CD4-positive, alpha-beta T cell treated with Interleukin-1 beta for 1 hour (primary cell): ENCODE measurements at places on chromosomes 12 and 14.

DNA sequence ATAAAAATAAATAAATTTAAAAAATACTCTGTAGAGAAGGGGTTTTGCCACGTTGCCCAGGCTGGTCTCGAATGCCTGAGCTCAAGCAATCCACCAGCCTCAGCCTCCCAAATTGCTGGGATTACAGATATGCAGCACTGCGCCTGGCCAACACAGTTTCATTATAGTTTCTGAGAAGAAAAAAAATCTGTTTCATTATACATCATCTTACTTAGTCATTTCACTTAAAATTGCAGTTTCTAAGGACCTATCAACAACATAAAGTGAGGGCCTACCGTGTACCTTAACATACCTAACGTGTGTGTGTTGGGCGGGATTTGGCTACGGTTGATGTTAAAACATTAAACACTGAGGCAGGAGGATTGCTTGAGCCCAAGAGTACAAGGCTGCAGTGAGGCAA is 28.3 kb downstream of the P2RX2 start:
- no peak for DNase-seq

GRCh38 chr14:53093206-53093605 is 59.9 kb downstream of the DDHD1 start:
- DNase-seq, result no peak

DNA sequence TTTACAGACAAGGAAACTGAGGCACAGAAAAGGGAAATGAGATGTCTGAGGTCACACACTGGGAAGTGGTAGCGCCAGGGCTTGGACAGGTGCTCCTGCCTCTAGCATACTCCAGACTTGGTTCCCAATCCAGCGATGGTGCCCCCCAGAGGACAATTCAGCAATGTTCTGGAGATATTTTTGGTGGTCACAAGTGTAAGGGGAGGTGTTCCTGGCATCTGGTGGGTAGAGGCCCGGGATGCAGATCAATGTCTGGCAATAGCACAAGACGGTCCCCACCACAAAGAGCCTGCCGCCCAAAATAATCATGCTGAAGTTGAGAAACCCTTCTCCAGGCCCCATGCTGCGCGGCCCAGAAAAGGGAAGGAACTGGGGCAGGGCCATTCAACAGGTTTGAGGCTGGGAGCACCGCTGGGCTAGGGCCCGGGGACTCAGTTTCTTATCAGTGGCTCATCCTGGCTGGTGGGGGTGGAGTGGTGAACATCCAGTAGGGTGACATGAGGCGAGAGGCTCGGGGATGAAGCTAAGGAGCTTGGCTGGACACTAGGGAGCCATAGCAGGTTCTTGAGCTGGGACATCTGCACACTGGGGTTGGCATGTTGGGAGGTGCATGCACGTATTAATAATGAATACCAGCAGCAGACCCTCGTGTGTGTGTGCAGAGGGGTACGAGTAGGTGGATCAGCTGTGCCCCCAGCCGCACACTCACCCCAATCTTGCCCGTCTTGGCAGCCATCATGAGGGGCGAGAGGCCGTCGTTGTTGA is 35.1 kb downstream of the TRPV4 start:
- DNase-seq, result no peak

GRCh38 chr12:1481326-1481725 is 113.1 kb downstream of the FBXL14 start:
- no peak for DNase-seq

DNA sequence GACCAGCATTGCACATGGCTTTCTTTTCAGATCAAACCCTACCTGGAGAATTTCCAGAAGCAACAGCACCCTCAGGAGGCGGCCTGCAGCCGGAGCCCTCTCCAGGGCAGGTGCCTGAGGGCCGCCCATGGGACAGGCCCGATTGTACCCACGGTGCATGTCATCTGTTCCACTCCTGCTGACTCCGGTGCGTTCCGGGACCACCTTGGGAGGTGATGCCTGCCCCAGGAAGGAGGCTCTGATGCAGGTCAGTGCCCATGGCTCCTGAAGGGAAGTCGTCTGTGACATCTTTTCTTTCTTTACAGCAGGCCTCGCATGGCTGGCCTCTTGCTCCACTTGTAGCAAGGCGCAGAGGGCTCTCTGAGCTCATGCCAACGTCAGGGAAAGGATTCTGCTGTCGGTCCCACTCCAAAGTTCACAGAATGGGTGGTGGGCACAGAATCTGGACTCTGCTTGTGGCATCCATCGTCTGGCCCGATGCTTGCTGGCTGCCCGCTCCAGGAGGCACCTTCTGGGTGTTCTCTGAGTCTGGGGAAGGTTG is 160.7 kb upstream of the RTL1 start:
- no peak for DNase-seq

- DNase-seq, result no peak
These were observed 17.7 kb upstream of the TDG start for GRCh38 chr12:103947871-103948555.

- DNase-seq, result no peak
These were observed 9.5 kb upstream of the DNM1L start for GRCh38 chr12:32669584-32669983.

DNA sequence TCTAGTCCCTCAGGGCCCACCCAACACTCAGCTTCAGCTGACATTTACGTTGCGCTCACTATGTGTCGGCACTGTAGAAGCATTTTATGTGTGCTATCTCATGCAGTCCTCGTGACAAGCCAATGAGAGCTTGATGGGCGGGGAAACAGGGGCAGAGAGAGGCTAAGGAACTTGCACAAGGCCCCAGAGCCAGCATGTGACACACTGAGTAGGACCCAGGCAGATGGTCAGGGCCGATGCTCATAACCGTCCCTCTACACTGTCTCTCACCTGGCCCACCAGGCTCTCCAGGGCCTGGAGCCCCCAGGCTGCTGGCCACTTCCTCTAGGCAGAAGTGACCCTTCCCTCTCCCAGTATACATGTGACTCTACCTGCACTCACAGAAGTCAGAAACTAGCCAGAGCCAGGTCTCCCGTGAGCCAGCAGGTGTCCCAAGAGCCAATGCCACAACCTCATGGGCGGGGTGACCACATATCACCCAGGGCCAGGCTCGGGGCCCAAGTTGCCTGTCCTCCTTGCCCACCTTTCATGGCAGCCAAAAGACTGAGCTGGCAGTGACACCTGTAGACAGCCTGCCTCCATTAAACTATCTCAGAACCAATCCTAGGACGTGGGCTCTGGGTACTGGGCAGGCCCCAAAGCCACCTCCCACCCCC is 38.3 kb downstream of the TTC7B start:
- DNase-seq, result no peak

DNA sequence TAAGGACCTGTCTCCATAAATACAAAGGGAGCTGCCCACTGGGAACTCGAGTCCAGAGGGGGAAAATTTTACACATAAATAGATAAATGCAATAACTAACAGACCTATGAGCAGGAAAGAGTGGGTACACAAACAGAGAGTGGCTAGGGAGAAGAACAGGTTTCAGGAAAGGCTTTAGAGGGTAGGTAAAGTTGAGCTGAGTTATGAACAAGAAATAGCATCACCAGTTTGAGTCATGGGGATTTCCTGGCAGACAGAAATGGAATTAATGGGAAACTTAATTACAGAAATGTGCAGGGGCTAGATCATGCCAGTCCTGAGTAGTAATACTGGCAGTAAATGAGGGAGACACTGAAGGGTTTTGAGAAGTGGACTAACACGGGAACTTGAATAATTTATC is 58.0 kb upstream of the CCDC175 start:
- no peak for DNase-seq

GRCh38 chr12:49336645-49337584 is at the start of gene C1QL4:
C1QL4 (minus strand) TSS chr12:49337188; CDS start chr12:49336477, 711 bp downstream.
- peak; percentile 89 for DNase-seq

DNA sequence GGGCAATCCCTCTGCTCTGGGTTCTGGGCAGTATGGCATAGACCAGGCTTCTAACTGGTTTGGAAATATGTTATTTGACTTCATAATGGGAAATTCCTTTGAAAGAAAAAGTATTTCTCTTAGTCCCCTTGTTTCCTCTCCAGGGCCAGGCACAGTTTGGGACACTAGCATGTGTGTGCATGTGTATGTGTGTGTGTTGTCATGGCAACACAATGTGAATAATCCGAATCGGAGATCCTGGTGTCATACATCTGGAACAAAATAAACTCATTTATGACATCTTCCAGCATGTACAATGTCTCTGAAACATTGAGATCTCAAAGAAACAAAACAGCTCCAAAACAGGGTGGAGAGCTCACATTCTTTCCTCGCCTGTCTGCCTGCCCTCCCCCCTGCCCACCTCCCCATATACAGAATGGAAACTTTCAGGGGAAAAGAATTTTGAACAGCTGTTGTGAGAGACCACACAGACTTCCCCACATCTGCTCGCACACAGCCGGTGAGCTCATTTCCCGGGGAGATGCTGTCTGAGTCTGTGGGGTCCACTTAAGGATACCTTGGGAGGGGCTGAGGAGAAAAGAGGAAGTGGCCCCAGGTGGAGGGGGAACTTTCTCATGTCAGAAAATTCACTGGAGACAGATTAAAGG is 55.5 kb upstream of the PARP11 start:
- DNase-seq, result no peak

GRCh38 chr14:72792051-72792788 is 101.7 kb downstream of the DPF3 start:
- no peak for DNase-seq

DNA sequence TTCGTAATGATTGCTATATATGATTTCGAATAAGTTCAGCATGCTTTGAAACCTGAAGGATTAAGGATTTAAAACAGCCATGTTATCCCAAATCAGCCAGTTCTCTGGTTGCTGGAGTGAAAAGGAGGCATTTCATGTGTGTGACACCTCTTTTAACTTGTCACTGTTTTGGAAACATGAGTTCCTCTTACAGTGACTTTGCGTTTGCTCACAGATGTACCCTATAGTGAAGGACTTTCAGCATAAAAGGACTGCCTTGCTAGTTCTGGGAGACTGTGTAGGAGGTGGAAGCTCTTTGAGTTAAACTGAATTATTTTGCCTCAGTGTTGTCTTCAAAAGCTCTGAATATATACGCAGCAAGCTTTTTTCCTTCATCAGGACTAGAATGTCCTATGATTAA is 7.6 kb downstream of the RNASE11 start:
- DNase-seq, result no peak

DNA sequence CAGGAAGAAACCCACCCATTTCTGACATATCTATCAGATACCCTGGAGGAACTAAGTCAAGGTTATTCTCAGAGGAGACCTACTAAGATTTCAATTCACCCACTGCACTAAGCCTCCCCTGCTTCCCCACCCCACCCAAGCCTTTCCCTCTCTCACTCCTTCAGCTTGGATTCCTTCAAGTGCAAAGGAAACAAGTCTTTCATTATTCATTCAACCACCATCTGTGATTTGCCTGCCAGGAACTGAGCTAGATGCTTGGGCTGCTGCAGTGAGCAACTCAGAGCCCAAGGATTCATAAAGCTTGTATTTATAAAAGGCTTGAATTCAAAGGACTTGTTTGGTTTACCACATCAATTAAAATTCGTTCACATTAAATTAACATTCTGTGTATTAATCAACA is 161.3 kb downstream of the GXYLT1 start:
- DNase-seq, result no peak

GRCh38 chr12:125687820-125688219 is 622.6 kb downstream of the AACS start:
- DNase-seq, result no peak

- no peak for DNase-seq
These were observed 4.8 kb upstream of the ZCCHC8 start for GRCh38 chr12:122505419-122506051.

- no peak for DNase-seq
These were observed 186.2 kb downstream of the PELI2 start for GRCh38 chr14:56304456-56304855.

- DNase-seq, result no peak
These were observed 49.0 kb downstream of the LIMA1 start for GRCh38 chr12:50234347-50234746.

- no peak for DNase-seq
These were observed 86.6 kb upstream of the DYNC1H1 start for GRCh38 chr14:101877766-101878165.

- DNase-seq, result no peak
These were observed 21.2 kb downstream of the ZFYVE21 start for GRCh38 chr14:103736546-103737431.

DNA sequence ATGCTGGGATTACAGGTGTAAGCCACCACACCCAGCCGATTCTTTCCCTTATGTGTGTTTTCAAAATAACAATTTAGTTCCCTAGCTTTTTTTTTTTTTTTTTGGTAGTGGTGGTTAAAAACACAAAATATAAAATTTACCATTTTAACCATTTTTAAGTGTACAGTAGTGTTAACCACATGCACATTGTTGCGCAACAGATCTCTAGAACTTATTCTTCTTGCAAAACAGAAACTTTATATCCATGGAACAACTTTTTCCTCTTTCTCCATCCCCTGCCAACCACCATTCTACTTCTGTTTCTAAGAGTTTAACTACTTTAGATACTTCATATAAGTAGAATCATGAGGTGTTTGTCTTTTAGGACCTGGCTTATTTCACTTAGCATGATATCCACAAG is 1.1 kb upstream of the NDUFA12 start:
- DNase-seq, result no peak

DNA sequence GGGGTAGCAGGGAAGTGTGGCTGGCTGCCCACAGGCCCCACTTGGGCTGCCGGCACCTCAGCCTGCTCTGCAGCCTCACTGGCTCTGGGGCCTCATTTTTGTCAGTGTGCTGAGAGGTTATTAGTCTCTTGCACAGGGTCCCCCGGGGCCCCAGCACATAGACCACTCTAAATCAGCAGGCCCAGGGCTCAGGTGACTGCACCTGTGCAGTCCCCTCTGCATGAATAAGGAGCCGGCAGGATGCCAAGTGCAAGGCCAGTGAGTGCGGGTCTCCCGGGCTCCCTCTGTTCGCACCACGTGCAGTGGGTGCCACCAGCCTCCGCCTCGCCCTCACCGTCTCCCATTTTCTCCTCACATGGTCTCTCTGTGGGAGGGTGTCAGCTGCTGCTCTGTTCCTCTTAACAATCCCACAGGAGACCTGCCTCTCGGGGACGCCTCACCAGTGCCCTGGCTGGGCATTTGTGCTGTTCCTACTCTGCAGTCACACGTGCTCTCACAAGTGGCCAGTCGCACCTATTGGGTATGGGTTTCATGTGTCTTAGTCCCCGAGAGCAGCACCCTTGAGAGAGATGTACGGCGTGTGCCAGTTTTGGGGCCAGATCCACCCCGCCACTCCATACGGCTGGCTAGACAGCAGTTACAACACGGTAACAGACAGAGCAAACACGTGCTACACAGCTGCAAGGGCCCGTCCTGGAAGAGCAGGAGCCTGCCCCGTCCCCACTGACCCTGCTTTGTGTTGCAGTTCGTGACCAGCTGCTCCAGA is 40.4 kb downstream of the MMAB start:
- no peak for DNase-seq

DNA sequence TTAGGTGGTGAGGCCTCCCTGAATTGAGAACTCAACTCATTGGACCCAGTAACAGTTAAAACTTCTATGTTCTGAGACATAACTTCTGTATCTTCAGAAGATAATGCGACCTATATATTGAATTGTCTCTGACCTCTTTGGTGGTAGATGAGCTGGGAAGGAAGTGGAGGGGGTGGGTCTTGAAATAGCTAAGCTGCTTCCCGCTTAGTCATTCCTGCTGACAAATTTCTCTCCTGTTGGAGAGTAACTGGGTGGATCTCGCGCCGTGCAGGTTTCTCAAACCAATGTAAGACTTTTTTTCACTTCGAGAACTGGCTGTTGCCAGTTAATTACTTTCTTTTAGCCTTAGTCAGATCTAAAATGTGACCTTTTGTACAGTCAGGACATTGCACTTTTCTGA is 100.8 kb downstream of the PPHLN1 start:
- no peak for DNase-seq
